ENCODE measurements at places on chromosomes 3 and 15. TPM values are rescaled to one million over a fixed set of nuclear protein-coding genes. Genes with fewer than 3 reads are reported as not detected.

GRCh38 chr3:58639001-58639400 is 27.6 kb downstream of the FAM3D start:
- DNase-seq, result no peak

DNA sequence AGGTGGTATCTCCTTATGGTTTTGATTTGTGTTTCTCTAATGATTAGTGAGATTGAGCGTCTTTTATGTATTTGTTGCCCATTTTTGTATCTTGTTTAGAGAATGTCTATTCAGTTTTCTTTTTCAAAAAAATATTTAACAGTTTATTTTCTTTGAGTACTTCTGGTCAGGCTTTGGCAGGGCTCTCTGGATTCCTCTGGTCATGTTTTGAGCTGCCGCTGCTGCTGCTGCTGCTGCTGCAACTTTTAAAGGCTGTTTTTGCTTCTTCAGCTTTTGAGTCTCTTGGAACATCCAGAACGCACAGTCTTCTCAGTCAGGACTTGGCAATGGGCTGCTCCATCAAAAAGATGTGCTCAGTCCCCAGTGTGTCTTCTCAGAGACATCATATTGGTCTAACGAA is 40.1 kb downstream of the REC114 start:
- DNase-seq, result no peak

DNA sequence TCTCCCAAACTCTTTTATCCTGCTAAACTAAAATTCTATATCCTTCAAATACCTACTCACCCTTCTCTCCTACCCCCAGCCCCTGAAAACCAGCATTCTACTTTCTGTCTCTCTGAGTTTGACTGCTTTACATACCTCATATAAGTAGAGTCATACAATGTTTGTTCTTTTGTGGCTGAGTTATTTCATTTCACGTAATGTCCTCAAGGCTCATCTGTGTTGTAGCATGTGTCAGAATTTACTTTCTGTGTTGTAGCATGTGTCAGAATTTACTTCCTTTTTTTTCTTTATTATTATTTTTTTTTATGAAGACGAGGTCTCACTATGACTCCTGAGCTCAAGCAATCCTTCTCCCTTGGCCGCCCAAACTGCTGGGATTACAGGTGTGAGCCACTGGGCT is 20.1 kb downstream of the IFT122 start:
- no peak for DNase-seq

DNA sequence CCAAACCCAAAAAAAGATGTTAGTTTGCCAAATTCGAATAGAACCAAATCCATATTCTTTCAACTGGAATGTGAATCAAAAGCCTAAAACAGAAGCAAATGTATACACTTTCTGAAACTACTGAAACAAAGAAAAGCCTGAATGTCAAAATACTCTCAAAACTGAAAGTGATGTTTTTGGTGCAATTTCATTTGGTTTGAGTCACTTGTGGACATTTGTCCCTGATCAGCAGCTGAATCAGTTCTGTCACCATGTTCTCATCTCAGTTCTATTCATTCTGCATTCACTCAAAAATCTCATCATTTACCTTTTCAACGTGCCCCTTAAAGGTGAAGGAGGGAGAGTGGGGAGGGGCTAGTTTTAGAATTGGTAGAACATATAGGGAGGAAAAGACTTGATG is 266.8 kb downstream of the ABHD5 start:
- DNase-seq, result no peak

Gene SYNPR
- polyA plus RNA-seq, result 0.25 TPM
